ENCODE measurements at places on chromosomes 6 and 20.

DNA sequence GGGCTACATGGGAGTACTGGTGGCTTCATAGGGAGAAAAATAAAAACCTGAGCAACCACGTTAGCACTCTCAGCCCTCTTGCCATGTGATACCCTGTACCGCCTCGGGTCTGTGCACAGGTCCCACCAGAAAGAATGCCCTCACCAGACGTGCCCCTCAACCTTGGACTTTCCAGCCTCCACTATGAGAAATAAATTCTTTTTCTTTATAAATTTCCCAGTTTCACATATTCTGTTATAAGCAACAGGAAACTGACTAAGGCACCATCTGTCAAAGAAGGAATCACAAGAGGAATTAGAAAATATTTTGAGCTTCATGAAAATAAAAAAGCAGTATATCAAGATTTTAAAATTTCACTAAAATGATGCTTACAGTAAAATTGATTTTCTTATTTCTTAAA, 168.4 kb upstream of the BMP5 start:
- DNase-seq: no peak

DNA sequence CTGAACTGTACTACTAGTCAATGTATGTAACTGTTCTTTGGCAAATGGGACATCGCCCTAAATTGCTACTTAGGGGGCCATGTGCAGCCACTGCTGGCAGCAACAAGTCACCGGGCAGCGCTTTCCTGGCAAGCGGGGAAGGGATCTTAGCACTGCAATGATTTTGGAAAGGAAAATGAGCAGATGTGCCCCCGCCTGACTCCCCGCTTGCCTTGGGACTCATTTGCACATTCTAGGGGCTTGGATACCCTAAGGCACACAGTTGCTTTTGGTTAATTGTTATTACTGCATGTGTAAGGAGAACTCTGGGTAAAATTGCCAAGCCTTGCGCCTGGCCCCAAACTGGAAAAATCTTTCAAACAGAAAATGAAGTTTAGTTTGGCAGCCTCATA, 32.2 kb downstream of the CD83 start:
- no peak for DNase-seq

- no peak for DNase-seq
Measured at GRCh38 chr6:62392291-62392690, 106.3 kb upstream of the KHDRBS2 start.

- no peak for DNase-seq
Measured at GRCh38 chr6:2771079-2771478, 5.9 kb downstream of the WRNIP1 start.

DNA sequence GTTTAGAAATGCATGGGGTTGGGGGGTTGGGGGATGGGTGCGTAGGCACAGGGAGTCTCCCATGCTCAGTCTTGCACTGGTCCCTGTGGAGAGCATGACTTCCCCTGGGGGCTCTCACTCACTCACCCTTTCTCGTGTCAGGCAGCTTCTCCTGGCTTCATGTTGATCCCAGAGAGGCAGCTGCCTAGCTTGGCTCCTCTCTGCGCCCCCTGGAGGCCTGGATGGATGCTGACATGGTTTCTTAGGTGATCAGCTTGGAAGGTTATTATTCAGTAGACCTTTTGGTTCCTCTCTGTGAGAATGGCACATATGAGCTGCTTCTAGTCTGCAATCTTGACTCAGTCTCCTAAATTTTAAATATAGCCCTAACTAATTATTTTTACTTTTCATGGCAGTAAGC, 109.3 kb upstream of the FAM83B start:
- peak; percentile 9 for DNase-seq

DNA sequence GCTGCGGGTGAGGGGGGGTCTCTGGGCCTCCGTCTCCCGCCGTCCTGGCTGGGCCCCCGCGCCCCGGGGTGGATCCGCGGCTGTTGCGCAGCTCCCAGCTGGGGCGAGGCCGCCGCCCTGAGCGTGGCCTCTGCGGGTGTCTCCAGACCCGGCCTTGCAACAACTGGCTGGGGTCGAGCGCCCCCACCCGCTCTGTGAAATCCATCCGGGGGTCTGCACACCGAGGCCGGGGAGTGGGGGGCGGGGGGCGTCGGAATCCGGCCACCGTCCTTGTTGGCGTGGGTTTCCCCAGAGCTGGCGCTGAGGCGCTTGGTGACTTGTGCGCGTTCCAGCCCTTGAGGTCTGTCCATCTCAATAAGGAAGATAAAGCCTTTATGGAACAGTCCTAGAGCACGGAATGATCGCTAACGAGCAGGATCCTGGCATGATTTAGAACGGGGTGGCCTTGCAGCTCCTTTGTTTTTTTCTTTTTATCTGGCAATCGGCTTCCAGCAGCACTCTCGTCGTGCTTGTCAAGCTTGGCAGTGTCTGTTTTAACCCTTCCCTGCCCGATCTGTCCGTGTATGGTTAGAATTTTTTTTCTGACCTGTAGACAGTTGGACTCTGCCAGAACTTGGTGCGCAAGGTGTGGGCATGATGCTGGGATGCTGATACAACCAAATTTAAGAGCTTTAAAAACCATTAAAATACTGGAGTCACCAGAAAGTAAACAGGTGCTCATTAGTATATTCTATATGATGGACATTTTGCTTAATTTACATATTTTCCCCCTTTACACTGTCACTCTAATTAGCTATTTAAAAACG, 675 bp downstream of the DSTN start:
- DNase-seq: no peak

GRCh38 chr20:19758501-19759331, 658 bp downstream of the RIN2 start:
- peak; percentile 30 for DNase-seq

DNA sequence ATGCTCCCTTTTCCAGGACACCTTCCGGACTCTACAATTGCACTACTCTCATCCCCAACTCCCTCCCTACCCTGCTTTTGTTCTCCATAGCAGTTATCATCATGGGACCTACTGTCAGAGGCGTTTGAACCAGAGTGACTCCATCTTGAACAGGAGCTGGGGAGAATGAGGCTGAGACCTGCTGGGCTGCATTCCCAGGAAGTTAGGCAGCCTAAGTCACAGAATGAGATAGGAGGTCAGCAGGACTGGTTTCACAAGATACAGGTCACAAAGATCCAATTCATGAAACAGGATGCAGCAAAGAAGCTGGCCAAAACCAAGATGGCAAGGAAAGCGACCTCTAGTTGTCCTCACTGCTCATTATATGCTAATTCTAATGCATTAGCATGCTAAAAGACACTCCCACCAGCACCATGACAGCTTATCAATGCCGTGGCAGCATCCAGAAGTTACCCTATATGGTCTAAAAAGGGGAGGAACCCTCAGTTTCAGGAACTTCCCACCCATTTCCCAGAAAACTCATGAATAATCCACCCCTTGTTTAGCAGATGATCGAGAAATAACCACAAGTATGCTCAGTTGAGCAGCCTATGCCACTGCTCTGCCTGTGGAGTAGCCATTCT, 15.6 kb downstream of the SLC13A3 start:
- no peak for DNase-seq

DNA sequence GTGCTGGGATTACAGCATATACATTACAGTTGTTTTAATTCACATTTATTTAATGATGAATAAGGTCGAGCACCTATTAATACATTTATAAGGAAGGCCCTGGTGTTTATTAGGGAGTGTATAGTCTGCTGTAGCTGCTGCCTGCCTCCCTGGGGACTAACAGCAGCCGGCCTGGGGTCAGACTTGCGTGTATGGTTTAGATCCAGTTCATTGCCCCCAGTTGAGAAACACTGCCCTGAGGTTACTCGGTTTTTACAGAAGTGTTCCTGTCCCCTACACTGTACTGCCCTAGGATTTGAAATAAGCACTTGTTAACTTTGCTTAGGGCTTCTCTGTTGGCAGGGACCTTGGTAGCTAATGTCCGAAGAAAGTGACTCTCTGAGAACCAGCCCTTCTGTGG, 4.0 kb downstream of the TTPAL start:
- DNase-seq: no peak

DNA sequence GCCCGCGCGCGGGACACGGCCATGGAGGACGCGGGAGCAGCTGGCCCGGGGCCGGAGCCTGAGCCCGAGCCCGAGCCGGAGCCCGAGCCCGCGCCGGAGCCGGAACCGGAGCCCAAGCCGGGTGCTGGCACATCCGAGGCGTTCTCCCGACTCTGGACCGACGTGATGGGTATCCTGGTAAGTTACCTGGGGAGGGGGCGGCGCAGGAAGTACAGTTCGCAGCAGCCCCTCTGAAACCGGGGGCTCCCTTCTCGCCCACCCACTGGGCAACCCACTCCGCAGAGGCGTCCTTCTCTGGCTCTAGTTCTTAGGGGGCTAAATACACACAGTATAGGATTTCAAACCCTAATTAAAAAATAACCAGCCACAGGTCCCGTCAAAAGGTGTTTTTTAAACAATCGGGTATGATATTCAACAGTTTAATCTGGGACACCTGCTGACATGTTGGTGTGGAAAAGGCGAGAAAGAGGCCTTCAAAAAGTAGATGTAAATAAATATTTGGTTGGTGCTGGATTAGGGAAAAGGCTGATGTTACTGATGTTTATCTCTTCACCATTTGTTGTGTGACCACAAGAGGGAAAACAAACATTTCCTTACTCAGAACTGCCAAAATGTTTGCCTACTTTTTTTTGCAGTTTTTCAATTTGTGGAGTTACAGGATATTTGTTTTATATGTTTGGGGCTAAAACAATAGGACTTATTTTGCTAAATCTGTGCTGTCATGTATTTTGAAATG, 577 bp downstream of the SASH1 start:
- DNase-seq: no peak

DNA sequence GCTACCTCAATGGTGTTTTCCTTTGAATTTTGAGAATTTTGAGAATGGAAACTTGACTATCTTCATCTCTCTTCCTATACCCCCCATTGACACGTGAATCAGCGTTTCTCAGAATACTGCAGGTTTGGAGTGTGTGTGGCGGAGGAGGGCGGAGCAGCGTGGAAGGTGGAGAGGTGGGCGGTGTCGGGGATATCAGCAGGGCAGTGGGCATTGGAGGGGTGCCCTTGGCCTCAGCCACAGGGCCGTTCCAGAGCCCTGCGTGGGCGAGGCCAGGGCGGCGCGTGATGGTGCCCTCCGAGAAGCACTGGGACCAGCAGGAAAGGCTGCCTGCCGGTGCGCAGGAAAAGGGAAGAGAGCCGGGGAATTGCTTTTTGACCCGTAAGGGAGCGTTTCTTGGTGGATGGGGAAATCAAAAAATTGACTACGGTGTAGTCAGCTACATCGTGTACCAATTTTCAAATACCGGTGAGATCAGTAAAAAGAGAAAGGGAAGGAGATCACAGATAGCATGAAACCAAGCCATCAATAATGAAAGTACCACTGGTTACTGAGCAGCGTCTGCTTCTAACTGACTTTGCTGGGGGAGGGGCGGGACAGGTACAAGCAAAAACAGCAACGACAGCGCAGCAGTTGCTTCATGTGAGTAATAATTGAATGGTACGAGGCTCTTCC, 82.7 kb upstream of the DUSP22 start:
- DNase-seq: peak; percentile 82

DNA sequence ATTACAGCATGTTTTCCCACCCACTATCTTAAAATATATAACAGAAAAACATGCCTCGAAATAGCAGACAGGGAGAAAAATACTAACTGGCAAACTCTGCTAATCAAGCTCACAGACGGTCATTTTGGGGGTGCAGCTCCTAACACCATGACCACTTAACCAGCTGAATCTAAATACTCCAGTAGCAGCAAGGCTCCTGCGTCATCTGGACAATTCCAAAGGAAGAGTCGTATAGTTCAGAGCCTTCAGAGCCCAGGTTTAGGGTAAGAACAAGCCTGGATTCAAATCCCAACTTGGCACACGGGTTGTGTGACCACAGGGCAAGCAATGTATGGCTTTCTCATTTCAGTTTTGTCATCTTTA, 81.3 kb upstream of the COL21A1 start:
- DNase-seq: no peak

GRCh38 chr6:138645976-138646640, 127.5 kb upstream of the CCDC28A start:
- no peak for DNase-seq

DNA sequence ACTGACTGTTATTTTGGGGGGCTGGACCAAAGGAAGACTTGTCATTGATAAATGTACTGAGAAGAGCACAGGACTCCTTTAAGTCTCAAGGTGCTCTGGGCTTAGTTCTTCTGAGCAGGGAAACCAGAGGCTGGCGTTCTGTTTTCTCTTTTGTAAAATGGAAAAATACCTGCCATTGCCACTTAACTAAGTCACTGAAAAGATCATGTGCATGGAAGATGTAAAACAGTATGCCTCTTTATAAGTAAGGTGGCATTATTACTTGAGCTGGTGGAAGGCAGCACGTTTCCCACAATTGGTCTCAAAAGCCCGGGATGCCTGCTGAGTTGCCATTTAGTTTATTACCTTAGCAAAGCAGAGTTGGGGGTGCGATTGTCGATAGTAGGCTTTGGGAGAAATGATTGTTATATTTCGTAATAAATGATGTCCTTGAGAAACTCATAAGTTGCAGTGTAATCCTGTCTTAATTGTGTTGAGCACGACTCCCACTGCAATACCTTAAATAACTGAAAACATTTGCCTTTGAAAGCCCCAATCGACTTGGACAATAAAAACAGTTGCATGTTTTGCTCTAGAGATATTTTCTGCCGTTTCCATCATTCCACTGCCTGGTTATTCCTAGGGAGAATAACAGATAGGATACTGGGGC, 3.6 kb downstream of the JARID2 start:
- no peak for DNase-seq

DNA sequence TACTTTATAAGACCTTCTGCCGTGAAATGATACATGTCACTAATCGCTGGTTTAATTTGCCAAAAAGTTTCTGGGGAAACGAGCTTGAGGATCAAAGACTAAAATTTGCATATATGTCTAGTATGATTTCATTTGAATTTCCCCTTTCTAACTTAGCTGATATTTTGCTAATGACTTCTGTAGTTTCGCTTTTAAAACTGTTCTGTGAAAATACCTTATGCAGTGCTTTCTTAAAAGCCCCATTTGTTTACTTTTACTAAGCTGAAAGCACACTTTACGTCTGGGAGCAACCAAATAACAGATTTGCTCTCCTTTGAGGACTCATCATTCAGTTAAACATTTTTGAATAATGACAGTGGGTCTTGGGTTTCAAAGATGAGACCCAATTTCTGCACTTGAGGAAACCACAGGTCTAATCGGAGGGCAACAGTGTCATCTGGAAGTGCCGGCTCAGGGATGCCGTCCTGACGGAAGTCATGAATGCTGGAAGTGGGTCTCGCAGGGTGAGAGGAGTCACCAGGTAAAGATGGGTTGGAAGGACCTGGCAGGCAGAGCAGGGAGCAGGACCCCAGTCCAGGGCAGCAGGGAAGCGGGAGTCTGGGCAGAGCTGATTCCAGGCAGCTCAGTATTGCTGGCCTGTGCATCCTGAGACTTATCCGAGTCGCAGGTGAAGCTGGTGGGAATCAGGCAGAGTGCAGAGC, 33.2 kb downstream of the PLEKHG1 start:
- peak; percentile 58 for DNase-seq

- DNase-seq: no peak
Measured at GRCh38 chr6:43790031-43790430, 20.0 kb downstream of the VEGFA start.

All from GM20000 (cell line).